Fibroblast of skin of scalp (primary cell): ENCODE measurements at places on chromosomes 7 and 10.

- peak; percentile 63 for DNase-seq
Measured at GRCh38 chr7:98613601-98614425, 3.3 kb upstream of the NPTX2 start.

DNA sequence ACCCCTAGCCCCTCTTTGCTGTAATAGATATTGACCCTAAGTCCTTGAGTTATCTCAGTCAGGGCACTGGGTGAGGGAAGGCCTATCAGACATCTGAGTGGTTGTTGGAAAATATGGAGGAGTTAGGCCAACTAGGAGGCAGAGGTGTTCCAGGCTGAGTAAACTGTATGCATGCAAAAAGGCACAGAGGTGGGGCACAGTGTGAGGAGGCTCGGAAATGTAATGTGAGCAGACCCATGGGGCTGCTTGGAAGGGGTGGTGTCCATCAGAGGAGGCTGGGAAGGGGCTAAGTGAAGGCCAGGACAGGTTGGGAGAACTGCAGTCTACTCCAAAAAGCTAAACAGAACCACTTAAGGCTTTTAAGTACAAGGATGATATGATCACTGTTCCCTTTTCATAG, 323.2 kb upstream of the BMPER start:
- DNase-seq: no peak

DNA sequence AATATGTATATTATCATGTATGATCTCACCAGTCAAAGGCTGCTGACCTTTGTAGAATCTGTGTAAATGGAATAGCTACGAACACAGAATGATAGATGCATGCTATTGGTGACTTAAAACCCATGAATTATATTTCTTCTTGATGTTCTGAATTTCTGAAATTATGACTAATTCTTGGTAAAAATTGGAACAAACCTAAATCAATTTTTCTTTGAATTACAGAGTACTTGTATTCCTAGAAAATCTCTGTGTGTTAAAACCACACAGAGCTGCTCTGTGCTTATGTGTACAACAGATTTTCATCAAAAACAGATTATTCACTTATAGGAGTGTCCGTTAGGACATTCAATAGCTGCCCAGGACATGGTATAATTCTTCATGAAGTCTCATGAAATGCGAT, 108.3 kb upstream of the MDFIC start:
- DNase-seq: no peak

GRCh38 chr7:123639631-123640030, 16.0 kb upstream of the LMOD2 start:
- DNase-seq: no peak

- no peak for DNase-seq
Measured at GRCh38 chr7:116726149-116726548, 54.2 kb downstream of the MET start.

DNA sequence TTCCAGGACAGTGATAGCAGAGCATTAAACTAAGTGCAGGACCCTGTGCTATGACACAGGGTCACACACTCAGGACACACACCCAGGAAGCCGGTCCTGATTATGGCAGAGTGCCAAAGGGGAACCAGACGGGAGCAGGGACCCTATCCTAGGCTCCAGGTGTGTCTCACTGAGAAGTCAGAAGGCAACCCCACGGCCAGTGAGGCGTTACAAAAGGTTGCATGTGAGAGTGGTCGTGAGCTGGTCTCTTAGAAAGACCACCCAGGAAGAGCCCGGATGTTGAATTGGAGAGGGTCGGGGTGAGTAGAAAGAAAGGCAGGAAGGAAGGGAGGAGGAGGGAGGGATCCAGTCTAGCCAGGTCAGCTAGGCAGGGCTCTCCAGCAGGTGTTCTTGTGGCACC, 31.0 kb downstream of the FRMPD2 start:
- no peak for DNase-seq
